Tibial nerve (tissue), 4 donors: ENCODE measurements at places on chromosomes 7 and 10.

- DNase-seq = no peak
These were observed 14.5 kb downstream of the SH2D4B start for GRCh38 chr10:80552151-80552646.

GRCh38 chr7:111787741-111788140 is 225.4 kb upstream of the IMMP2L start:
- DNase-seq = no peak

- no peak for DNase-seq
These were observed 3.7 kb downstream of the GCC1 start for GRCh38 chr7:127581716-127582115.

- no peak for DNase-seq
These were observed 134.3 kb downstream of the MAPK8 start for GRCh38 chr10:48440771-48441170.

DNA sequence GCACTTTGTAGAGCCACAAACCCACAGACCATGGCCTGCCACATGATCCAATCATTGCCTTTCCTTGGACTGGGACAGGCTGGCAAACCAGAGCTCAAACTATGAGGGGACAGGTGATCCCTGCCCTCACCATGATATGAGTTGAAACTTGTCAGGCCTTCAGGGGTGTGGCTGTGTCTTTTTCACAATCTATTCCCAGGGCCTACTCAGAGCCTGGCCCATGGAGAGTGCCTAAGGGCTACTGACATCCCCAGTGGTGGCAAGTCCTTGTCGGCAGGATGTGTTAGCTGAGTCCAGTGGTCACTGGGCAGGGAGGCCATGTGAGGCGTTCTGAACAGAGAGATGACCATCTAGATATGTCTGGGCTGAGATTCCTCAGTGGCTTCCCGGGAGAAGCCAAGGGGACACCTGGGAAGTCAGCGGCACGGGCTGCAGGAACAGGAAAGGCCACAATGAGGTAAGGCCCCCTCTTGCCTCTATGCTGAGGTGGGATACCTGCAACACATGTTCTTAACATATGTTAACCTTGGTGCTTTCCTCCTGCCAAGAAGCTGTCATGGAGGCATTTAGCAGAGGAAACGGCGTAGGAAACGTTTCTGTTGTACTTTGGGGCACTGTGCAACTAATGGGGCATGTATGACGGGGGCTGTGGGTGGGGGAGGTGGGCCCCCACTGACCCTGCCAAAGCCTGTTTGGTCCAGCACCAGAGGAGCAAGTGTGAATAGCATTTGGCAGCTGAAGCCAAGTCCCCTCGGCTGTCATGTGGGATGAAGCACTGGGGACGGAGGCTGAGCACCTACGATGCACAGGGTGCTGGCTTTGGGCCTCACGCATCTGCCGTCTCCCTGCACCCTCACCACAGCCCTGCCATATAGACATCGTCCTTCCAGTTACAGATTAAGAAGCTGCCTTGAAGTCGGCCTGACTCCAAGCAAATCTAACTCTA is 384.0 kb downstream of the RPS24 start:
- DNase-seq = no peak

DNA sequence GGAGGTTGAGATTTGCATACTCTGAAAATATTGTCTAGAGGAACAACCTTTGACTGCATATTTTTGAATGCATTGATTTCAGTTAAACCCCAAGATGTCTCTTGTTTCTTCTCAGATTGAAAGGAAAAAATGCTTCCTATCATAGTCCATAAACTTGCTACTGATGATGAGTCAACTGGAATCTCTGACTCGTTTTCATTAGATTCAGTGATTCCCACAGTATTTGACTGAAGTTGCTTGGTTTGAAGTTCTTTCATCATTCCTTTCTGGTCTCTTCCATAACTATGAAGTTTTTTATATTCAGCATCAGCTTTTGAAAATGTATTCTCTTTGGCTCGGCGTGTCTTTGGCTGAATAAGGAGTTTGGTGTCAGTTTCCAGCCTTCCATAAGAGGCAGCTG is 10.7 kb downstream of the PEX1 start:
- no peak for DNase-seq

- no peak for DNase-seq
These were observed 168.2 kb downstream of the NRF1 start for GRCh38 chr7:129779602-129780256.

DNA sequence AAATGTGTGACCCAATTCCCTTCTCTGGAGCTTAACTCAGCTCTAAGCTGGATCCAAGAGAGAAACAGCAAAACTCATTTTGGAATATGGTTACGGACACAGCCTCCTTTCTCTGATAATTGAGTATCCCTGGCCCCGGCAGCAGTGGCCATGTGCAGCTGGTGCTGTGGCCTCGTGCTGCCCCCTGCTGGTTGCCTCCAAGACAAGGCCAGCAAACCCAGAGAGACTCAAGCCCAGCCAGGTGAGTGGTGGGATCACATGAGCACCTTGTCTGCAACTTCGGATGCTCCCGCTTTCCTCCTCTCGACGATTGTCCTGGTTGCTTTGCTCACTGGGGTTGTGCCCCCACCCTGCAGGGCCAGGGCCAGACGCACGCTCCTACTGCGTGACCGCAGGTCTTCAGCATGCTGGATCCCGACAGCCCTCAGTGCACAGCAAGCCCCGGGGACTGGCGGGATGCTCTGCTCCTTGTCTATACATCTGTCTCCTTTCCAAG is 19.4 kb downstream of the SFTPD start:
- DNase-seq = peak; percentile 46

DNA sequence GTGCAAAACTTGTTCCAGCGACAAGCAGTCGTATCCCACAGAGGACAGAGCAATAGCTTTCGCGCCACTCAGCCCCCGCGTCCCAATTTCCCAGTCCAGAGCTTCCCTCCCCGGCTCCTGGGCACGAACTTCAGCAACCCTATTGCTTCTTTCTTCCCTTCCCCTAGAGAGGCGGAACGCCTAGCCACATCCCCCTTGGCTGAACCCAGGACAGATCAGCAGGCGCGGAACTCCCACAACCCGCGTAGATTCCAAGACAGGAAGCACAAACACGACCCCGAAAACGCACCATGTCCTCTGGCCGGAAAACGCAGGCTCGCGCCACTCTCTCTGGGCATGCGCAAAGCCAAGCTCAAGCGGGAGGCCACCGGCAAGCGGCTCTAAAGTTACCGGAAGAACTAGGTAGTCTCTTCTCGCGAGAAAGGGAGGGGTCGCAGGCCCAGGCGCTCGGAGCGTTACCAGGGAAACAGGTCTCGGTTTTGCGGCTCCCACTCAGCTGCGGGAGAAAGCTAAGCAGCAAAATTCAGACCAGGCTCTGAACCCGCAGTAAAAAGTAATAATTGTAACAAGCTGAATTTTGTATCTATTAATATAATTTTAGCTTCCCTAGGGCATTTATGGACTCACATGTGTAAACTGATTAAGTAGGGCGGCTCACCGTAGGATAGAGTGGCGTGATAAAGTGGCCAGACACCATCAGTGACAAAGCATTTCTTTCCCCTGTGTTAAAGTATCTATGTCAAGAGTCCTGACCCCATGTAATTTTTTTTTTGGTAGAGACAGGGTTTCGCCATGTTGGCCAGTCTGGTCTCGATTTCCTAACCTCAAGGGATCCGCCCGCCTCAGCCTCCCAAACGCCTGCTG is at the start of gene TMEM209:
Gene TMEM209, minus strand, starts transcription at position 323 of the 864 bp plus-strand sequence. Its CDS starts 31 bp downstream, at position 292.
- DNase-seq = peak; percentile 88

DNA sequence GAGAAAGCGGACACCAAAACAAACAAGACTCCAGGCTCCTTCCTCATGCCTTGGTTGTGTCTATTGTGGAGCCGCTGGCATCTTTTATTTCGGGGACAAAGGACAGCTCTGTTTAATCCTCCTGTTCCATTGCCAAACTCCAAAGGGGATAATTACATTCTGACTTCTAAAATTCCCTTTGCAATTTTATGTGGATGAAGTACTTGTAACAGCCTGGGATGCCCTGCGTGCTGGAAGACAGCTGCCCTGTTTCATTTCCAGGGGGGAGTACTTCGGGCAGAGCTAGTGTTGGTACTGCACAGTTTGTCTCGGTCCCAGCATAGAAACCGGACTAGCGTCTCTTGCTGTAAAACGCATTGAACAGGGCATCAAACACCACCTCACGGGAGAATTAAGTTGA is 90.9 kb downstream of the BAMBI start:
- DNase-seq = no peak

- DNase-seq = no peak
These were observed 67.0 kb downstream of the CXCL12 start for GRCh38 chr10:44317856-44318255.
